T-helper 2 cell treated with Interferon-gamma antibody and Interleukin-4, amounts not matched to agents 5 μg/mL and 100 μg/mL, for 36 hours (primary cell): ENCODE measurements at places on chromosomes 16 and 17.

GRCh38 chr17:57210224-57210553, 46.1 kb upstream of the MSI2 start:
- DNase-seq, result no peak

GRCh38 chr17:61842899-61843298, 20.4 kb downstream of the BRIP1 start:
- no peak for DNase-seq

- no peak for DNase-seq
Measured at GRCh38 chr17:55157165-55157564, 107.6 kb upstream of the HLF start.

GRCh38 chr17:58974354-58974753, 132.3 kb downstream of the TRIM37 start:
- DNase-seq, result no peak

GRCh38 chr17:48121923-48122664, 14.5 kb downstream of the SNX11 start:
- DNase-seq, result no peak

- DNase-seq, result peak; percentile 88
Measured at GRCh38 chr16:28935924-28936783, 4.4 kb downstream of the CD19 start.

DNA sequence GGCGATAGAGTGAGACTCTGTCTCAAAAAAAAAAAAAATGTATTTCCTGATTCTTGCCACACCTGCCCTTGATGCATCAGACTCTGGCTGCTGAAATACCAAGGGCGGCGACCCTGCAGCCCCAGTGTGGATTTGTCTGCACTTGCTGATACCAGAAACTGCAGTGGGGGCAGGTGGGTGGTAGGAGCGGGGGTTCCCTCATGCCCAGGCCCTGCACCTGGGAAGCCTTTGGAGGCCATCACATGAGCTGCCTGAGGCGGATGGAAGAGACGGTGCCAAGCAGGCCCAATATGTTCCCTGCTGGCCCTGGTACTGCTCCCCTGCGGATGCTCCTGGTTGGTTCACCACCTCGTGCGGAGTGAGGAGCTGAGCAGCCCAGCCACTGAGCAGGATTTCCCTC, 50.6 kb downstream of the MARF1 start:
- DNase-seq, result no peak

GRCh38 chr17:76497979-76498875, 3.0 kb downstream of the RHBDF2 start:
- DNase-seq, result no peak

- no peak for DNase-seq
Measured at GRCh38 chr16:85375282-85375681, 237.8 kb upstream of the GSE1 start.
